ENCODE measurements at places on chromosomes 3 and 15.

DNA sequence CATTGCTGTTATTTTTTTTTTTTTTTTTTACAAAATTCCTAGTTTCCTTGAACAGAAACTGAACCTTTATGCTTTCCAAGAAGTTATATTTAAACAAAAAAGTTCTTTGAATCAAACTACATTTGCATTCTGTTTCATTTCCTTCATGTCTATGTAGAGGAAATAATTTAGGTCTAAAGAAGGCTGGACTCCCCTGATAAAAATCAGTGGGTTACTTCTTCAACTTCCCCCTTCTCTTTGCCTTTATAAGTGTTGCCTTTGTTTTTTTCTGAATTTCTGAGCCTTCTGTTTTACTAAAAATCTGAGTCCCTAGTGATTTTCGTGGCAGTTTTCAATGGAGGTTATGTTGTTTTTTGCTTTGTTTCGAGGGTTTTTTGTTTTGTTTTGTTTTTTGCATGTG lies 152.8 kb downstream of the CHDH start:
- no peak for DNase-seq

- DNase-seq, result no peak
Observed at GRCh38 chr15:101087172-101087769, 164.6 kb downstream of the CHSY1 start.

GRCh38 chr15:92654662-92655061 lies 913 bp downstream of the FAM174B start:
- no peak for DNase-seq

- DNase-seq, result peak; percentile 57
Observed at GRCh38 chr3:195895078-195895860, 13.1 kb downstream of the TNK2 start.

DNA sequence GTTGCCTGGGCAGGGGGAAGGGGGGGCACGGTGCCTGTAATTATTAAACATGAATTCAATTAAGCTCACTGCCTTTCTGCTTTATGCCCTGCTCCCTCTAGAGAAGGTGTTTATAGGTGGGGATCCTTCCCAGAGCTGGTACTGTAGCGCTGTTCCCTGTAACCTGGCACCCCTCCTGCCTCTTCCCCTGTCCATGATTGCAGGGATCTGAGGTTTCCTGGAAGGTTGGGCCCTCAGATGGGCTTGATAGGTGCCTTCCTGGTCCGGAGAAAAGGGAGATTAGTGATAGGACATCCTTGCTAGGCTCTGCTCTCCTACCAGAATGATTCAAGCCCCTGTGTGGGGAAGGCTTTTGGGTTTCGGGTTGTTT lies 2.1 kb upstream of the FAM131A start:
- DNase-seq, result no peak

- DNase-seq, result no peak
Observed at GRCh38 chr15:46556559-46557379, 921.9 kb downstream of the SQOR start.

DNA sequence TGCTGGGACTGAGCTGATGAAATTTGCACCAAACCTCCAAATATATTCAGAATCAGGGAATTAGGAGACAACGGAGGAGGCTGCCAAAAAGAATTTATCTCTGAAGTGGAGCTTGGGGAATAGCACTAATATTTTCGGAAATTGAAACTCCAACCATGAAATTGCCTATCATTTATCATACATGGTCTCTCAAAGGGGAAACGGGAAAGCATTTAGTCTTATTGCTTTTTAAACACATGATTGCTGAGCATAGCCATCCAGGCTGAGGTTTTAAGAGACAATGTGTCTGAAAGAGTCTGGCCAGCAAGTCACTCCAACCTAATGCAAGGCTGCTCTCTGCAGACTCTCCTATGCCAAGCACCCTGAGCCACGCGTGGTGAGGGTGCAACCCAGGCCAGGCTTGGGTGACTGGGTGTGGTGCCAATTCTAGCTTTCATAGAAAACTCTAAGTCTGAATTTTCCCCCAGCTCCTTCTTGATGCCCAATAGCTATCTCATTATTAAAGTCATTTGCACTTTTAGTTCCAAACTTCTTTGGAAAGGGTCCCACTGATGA lies 200.2 kb downstream of the RPLP1 start:
- DNase-seq, result no peak

GRCh38 chr3:109927161-109927560 lies 589.8 kb upstream of the DPPA4 start:
- no peak for DNase-seq

- DNase-seq, result no peak
Observed at GRCh38 chr3:61828880-61829721, 267.7 kb downstream of the PTPRG start.

DNA sequence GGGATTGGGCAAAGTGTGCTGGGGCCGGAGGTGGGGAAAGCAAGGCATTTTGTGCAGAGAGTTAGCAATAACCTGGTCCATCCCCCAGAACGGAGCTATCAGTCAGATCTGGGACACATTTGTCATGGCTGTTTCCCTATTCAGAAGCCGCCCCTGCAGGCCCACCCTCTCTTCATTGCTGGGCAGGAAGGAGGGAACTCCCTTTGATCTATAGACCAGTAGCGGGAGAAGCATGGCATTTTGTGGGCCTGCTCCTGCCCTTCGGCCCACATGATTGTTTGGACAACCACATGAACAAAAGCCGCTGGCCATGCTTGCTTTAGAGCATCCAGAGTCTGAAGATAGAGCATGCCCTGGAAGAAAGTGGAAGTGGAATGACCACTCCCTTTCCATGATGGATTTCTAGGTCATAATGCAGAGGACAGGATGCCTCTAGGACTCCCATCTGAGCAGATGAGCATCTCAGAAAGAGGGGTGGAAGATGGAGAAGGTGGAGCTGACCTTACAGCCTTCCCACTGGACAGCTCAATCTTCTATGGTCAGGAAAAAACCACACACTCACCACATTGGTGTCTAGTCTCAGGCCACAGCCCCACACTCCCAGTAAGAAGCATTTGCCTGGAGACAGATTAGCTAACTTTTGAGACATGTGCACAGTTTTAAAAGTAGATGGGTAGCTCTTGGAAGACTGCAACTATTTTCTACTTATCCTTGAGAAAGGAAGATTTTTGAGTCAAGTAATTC lies 11.9 kb upstream of the LRTM1 start:
- DNase-seq, result no peak

DNA sequence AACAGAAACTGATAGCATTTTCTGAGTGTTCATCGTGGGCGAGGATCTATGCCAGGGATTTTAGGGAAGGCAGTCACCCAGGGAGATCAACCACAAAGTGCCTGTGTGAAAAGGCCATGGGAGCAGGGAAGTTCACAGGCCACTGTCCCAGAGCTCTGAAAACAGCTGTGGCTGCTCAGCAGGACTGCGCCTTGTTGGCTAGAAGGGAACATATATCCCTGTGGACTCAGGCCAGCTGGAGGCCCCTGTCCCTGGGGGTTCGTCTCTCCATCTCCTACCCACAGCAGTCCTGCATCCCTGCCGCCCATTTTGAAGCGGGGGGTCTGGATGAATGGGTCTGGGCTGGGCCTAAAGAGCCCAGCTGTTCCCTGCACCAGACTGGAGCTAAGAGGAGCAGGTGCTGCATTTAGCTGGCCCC lies 27.8 kb downstream of the PPCDC start:
- DNase-seq, result no peak

GRCh38 chr3:138197058-138197457 lies 10.0 kb downstream of the ARMC8 start:
- DNase-seq, result no peak

GRCh38 chr3:123194552-123194951 lies 7.2 kb upstream of the SEC22A start:
- DNase-seq, result no peak

DNA sequence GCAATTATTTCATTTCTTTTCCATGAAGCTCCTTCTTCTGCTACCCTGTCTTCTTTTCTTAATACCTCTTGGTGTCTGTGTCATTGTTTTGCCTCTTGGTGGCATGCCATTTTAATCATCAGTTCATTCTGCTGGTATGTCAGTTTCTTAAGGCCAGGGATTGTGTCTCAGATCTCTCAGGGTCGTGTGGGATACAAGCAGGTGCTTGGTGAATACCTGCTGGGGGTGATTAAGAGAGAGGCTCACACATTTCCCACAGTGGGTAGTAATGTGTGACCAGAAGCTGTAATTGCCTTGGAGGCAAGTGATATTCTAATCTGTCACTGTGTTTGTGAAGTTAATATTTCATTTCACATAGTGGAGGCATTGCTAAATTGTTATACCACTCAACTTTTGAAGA lies 361.4 kb upstream of the TRIM42 start:
- no peak for DNase-seq

GRCh38 chr3:100141586-100141985 lies 27.3 kb upstream of the FILIP1L start:
- DNase-seq, result no peak

DNA sequence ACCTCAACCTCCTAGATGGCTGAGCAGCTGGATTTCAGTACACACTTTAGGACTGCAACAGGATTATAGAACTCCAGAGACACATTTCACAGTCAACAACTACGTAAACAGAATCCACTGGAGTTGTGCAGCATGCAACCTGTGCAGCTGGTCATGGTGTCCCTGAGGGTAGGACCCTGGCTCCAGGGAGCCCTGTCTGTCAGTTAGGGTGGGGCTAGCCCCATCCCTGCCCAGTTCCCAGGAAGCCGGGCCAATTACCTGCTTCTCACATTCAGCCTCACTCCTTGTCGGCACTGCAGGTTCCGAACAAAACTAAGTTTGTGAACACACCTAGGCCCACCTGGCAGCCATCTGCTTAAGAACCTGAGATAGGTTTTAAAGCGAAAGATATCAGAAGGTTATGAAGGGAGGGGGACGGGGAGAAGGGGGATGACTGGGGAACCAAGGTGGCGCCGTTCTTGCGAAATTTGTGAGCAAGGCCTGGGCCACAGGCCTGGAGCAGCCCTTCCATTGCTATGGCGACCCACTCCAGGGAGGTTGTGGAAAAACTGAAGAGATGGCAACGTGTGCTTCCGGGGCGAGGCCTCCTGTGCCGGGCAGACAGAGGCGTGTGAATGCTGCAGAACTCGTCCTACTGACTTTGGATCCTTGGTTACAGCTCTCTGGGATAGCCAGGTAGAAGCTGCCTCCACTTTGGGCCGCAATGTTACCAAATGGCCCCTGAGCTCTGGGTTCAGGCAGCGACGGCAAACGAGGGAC lies 25.3 kb downstream of the ACSBG1 start:
- DNase-seq, result no peak

- DNase-seq, result no peak
Observed at GRCh38 chr3:112633191-112633590, 7.8 kb downstream of the CCDC80 start.

DNA sequence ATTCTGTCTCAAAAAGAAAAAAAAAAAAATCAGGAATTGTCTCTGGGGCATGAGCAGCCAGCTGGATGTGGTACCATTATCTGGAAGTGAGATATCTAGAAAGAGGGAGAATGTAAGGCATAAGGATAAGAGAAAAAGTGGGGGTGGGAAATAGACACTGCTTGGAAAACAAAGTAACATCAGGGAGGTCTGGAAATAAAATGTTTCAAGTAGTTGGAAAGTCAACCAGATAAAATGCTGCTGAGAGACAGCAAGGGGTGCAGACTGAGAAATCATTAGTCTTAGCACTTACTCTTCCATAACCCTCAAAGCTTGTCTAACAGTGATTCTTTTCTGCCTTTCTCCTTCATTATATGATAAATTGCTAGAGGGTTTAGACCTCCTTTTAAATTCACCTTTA lies 159.7 kb upstream of the TBL1XR1 start:
- DNase-seq, result no peak

- no peak for DNase-seq
Observed at GRCh38 chr3:13628432-13628831, 79.5 kb downstream of the FBLN2 start.

DNA sequence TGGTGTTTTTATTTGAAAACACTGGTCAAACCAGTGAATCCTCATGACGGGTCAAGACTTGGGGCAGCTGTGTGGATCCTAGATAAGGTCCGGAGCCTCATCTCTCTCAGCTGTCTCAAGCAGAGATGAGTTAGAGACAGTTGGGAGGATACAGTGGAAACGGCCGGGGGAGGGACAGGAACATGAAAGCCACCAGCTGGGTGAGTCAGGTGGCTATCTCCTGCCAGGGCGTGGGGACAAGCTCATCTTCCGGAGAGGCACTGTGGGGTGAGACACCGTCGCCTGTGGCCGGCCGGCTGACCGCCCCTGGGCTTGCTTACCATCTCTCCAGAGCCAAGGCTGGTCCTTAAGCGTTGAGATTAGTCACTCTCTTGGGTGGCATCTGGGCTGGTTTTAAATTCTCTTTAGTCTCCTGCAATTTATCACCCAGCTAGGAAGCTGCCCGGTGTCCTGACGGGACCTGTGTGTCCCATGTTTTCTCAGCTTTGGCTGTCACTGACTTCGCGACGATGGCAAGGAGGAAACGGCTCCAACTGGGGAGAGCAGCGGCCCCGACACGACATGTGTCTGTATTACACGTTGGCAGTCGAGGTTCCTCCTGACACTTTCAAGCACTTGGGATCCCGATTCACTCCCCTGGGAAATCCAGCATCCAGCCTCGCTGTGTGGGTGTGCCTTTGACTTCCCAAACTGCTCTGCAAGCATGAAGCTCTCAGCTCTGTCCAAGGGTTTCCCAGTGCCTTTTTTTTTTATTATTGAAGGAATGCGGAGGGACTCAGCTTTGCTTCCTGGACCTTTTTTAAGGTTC lies 7.5 kb downstream of the ST8SIA2 start:
- DNase-seq, result no peak

DNA sequence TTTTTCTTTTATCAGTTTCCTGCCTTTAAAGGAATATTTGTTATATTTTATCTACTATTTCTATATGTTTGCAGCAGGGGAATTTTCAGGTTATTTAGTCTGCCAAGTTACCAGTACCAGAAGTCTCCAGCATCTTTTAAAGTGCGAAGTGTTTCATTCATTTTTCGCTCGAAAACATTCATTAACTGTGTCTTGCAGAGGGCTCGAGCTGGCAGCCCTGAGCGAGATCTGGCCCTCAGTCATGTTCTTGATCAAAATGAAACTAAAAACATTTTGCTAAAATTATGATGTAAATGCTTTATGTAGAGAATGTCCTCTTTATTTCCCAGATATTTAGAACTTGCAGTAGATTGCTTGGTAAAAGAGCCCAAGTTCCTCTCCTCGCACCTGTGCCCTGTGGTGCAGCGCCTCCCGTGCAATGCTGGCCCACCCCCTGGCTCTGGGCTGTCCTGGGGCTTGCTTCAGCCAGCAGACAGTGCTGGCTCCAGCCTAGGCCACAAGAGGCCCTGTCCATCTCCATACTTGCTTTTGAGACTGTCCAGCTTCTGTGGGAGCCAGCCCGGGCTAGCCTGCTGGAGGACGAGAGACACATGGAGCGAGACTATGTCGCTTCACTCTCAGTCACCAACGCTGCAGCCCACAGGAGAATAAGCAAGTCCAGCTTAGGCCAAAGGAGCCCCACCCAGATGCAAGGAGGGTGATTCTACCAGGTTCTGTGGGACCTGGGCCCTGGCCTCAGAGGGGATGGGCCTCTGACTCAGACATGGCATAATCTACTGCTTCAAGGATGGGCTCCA lies 71.9 kb upstream of the PRR23E start:
- no peak for DNase-seq

DNA sequence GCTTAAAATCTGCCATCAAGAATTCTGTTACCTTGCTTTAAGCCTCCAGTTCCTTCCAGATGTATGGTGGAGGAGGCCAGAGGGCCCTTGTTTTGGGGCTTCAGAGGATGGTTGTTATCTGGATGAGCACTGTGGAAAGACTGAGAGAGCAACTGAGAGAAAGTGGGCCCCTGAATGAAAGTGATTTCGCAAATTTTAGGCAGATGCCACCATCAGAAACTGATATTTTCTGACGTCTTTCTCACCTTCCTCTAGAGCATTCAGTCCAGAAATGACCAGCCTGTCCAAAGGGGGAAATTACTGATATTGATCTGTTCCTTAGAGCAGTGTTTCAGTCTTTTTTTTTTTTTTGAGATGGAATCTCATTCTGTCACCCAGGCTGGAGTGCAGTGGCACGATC lies 13.4 kb downstream of the B3GNT5 start:
- DNase-seq, result no peak

GRCh38 chr3:36944641-36945270 lies at the start of gene TRANK1:
Gene TRANK1, minus strand, starts transcription at chr3:36945054. Its CDS starts 245 bp downstream, at chr3:36944809.
- peak; percentile 77 for DNase-seq
